Transverse colon (tissue), 4 donors: ENCODE measurements at places on chromosomes 6 and 20.

DNA sequence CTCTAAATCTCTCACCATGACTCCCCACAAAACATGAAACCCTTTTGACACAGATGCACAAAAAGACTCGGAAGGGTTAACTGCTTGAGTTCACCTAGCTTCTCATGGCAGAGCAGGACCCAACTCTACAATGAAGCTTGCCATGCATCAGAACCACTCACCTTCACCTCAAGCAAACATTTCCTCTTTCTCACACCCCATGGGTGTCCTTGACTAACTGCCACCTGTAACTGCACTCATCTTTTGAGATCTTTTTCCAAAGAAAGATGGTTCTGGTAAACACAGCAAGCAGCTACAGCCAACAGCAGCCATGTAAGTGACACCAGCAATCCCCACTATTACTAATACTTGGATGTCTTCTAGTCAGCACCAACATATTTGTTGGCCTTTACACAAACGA is 76.5 kb downstream of the EFHC1 start:
- H3K36me3 ChIP-seq, result no peaks in the 10 kb centered on the region
- no peaks in the 10 kb centered on the region for H3K4me1 ChIP-seq
- no peak for DNase-seq
- H3K27me3 ChIP-seq, result no peaks in the 10 kb centered on the region

DNA sequence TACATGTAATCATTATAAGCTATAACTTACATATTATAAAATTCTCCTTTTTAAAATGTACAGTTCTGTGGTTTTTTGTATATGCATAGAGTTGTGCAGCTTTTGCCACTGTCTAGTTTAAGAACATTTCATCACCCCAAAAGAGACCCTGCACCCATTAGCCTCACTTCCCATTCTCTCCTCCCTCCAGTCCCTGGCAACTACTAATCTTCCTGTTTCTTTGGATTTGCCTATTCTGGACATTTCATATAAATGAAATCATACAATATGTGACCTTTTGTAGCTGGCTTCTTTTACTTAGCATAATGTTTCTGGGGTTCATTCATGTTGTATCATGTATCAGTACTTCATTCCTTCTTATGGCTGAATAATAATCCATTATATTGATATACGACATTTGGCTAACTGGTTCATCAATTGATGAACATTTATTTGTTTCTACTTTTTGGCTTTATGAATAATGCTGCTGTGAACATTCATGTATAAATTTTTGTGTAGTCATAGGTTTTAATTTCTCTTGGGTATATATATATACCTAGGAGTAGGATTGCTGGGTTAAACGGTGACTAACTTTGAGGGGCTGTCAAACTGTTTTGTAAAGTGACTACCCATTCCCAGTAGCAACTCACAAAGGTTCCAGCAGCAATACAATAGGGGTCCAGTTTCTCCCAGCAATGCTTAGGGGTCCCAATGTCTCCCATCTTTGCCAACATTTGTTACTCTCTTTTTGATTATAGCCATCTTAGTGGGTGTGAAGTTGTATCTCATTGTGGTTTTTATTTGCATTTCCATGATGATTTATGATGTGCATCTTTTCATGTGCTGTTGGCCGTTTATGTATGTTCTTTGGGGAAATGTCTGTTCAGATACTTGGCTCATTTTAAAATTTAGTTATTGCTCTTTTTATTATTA is 10.7 kb downstream of the PTPRA start:
- no peak overlapping the region for H3K4me3 ChIP-seq
- H3K36me3 ChIP-seq, result no peaks in the 10 kb centered on the region
- no peak overlapping the region for H3K27ac ChIP-seq
- no peak for DNase-seq
- H3K27me3 ChIP-seq, result no peaks in the 10 kb centered on the region

GRCh38 chr6:4561078-4561435 is 215.1 kb upstream of the CDYL start:
- no peaks in the 10 kb centered on the region for H3K4me1 ChIP-seq
- H3K36me3 ChIP-seq, result no peaks in the 10 kb centered on the region
- H3K4me3 ChIP-seq, result no peak overlapping the region
- no peak for DNase-seq
- H3K27ac ChIP-seq, result no peak overlapping the region

- H3K36me3 ChIP-seq, result no peaks in the 10 kb centered on the region
- H3K4me1 ChIP-seq, result peaks cover 98% of the 10 kb centered on the region
- DNase-seq, result no peak
- H3K27ac ChIP-seq, result peak overlapping the region; percentile 25
Measured at GRCh38 chr6:75608956-75609533, 7.4 kb downstream of the SENP6 start.

DNA sequence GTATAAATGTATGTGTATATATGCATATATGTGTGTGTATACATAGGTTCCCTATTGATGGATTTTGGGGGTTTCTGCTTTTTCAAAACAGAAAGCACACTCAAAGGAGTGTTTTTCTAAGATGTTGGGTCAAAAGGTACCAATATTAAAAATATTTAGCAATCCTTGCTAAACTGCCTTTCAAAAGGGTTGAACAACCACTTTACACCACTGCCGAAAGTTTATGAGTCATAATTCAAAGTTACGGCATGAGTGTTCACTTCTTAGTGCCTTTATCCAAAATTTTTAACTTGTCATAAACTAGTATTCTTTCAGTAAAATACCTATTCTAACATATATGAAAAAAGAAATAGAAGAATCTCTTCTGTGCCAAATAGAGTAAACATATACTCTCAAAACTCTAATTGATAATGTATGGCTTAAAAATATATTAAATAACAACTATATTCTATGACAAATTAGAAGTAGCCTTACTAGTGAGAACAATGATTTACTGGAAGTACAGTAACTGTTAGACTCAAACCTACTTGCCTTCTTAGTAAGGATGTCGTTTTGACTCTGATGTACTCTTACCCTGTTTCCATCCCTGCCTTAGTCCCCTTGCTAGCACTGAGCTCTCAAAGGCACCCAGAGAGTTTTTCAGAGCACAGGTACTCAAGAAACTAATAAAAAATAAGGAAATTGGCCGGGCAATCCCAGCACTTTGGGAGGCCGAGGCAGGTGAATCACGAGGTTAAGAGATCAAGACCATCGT is 136.1 kb downstream of the INSM1 start:
- H3K36me3 ChIP-seq, result peaks cover 35% of the 10 kb centered on the region
- H3K4me1 ChIP-seq, result no peaks in the 10 kb centered on the region
- H3K27me3 ChIP-seq, result no peaks in the 10 kb centered on the region
- no peak for DNase-seq
- H3K4me3 ChIP-seq, result no peak overlapping the region

DNA sequence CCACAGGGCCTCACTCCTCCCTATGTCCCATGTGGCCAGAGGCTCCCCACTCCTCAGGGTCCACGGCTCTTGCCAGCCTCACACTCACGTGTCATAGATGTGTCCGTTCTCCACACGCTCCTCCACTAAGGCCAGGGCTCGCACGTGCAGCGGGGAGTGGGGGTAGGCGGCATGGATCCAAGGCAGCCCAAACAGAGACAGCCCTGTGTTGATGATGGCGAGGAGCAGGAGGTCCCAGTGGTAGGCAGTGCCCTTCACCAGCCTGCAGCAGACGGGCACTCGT is 10.3 kb downstream of the SLC4A11 start:
- no peak overlapping the region for H3K4me3 ChIP-seq
- H3K4me1 ChIP-seq, result no peaks in the 10 kb centered on the region
- no peaks in the 10 kb centered on the region for H3K36me3 ChIP-seq
- no peak for DNase-seq
- H3K27ac ChIP-seq, result no peak overlapping the region
- no peaks in the 10 kb centered on the region for H3K27me3 ChIP-seq

- H3K27ac ChIP-seq, result no peak overlapping the region
- H3K27me3 ChIP-seq, result peaks cover 92% of the 10 kb centered on the region
- no peaks in the 10 kb centered on the region for H3K36me3 ChIP-seq
- H3K4me1 ChIP-seq, result peaks cover 8% of the 10 kb centered on the region
- DNase-seq, result no peak
- H3K4me3 ChIP-seq, result no peak overlapping the region
Measured at GRCh38 chr20:38735172-38735571, 10.9 kb downstream of the SLC32A1 start.

- no peaks in the 10 kb centered on the region for H3K27me3 ChIP-seq
- peak overlapping the region; percentile 83 for H3K27ac ChIP-seq
- peaks cover 7% of the 10 kb centered on the region for H3K4me1 ChIP-seq
- DNase-seq, result peak; percentile 68
- no peaks in the 10 kb centered on the region for H3K36me3 ChIP-seq
Measured at GRCh38 chr20:4811661-4812181, 90.0 kb downstream of the PRND start.

GRCh38 chr6:43105538-43106222 is 29.6 kb downstream of the PTK7 start:
- no peaks in the 10 kb centered on the region for H3K27me3 ChIP-seq
- H3K4me1 ChIP-seq, result no peaks in the 10 kb centered on the region
- H3K27ac ChIP-seq, result no peak overlapping the region
- no peaks in the 10 kb centered on the region for H3K36me3 ChIP-seq
- no peak for DNase-seq
- no peak overlapping the region for H3K4me3 ChIP-seq

GRCh38 chr20:51562027-51562331 is 19.5 kb upstream of the NFATC2 start:
- peak overlapping the region; percentile 87 for H3K27ac ChIP-seq
- peaks cover 66% of the 10 kb centered on the region for H3K27me3 ChIP-seq
- H3K4me1 ChIP-seq, result peaks cover 49% of the 10 kb centered on the region

- no peak overlapping the region for H3K4me3 ChIP-seq
- H3K4me1 ChIP-seq, result no peaks in the 10 kb centered on the region
- DNase-seq, result no peak
Measured at GRCh38 chr6:136535880-136536650, 14.2 kb downstream of the MAP7 start.

- H3K36me3 ChIP-seq, result no peaks in the 10 kb centered on the region
- H3K27me3 ChIP-seq, result no peaks in the 10 kb centered on the region
- no peak for DNase-seq
- H3K4me3 ChIP-seq, result no peak overlapping the region
- H3K4me1 ChIP-seq, result no peaks in the 10 kb centered on the region
Measured at GRCh38 chr6:148817689-148818088, 70.9 kb downstream of the UST start.

DNA sequence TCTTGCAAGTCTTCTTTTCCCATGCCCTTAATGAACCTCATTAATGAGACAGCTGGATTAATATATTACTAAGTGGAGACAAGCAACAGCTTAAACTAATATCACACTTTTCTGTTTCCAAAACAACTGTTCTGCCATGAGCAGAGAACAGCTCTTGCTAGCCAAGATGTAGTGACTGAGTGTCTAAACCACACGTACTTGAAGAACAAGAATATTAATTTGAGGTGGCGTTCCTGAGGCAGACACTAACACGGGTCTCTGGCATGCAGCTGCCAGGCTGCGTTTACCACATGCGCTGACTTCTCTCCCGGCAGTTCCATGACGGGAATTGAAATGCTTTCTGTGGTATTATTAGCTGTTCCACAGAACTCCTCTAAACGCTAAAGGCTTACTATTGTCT is 80.6 kb downstream of the FNDC1 start:
- H3K36me3 ChIP-seq, result no peaks in the 10 kb centered on the region
- H3K27me3 ChIP-seq, result no peaks in the 10 kb centered on the region
- DNase-seq, result no peak

GRCh38 chr20:4401601-4402000 is 320.1 kb upstream of the PRND start:
- no peak for DNase-seq
- no peaks in the 10 kb centered on the region for H3K27me3 ChIP-seq
- no peaks in the 10 kb centered on the region for H3K36me3 ChIP-seq
- no peak overlapping the region for H3K4me3 ChIP-seq
- H3K4me1 ChIP-seq, result no peaks in the 10 kb centered on the region

DNA sequence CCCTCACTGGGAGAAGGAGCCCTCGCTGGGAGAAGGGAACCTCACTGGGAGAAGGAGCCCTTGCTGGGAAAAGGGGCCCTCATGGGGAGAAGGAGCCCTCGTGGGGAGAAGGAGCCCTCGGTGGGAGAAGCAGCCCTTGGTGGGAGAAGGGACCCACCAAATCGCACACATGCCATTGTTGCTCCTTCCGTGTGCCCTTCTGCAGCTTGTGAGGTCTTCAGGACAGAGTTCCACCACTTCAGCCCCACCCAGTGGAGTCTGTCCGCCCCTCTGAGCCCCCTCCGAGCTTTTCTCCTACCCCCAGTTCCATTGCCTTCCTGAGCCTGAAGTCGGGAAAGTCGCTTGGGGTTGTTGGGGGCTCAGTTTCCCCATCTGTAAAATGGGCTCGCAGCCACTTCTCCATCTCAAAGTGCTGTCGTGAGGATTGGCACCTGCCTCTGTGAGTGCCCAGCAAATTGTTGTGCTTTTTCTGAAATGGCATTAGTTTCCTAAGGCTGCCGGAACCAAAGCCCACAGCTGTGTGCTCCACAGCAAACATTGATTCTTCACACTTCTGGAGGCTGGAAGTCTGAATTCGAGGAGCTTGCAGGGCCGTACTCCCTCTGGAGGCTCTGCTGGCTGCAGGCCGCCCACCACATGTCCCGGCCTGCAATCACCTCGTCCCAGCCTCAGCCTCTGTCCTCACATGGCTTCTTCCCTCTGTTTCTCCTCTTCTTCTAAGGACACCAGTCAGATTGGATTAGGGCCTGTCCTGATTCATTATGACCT is 124.7 kb upstream of the PMEPA1 start:
- H3K27me3 ChIP-seq, result no peaks in the 10 kb centered on the region
- H3K4me1 ChIP-seq, result no peaks in the 10 kb centered on the region
- no peak overlapping the region for H3K4me3 ChIP-seq

GRCh38 chr6:36662380-36662779 is 16.1 kb upstream of the CDKN1A start:
- peaks cover 10% of the 10 kb centered on the region for H3K4me1 ChIP-seq
- no peaks in the 10 kb centered on the region for H3K27me3 ChIP-seq
- H3K36me3 ChIP-seq, result no peaks in the 10 kb centered on the region
- DNase-seq, result no peak
- no peak overlapping the region for H3K27ac ChIP-seq
